ENCODE measurements at places on chromosomes 16 and 17.

- DNase-seq, result no peak
Observed at GRCh38 chr17:40301315-40301714, 7.7 kb upstream of the RARA start.

DNA sequence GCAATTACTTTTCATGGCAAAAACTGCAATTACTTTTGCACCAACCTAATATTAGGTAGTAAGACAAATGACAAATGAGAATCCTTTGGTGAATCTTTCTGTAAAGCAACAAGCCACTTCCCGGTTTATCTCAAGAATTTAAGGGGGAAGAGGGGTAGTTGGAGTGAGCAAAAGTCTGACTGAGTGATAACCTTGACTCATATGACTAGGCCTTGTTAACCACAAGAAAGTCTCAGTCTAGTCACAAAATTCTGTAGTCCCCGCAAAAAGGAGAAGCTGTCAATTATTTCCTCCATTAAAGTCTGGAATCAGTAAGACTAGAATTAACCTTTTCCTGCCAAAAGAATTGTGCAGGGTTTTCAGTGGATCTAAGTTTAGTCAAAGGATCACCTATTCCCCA is 72.2 kb upstream of the GNAO1 start:
- no peak for DNase-seq

DNA sequence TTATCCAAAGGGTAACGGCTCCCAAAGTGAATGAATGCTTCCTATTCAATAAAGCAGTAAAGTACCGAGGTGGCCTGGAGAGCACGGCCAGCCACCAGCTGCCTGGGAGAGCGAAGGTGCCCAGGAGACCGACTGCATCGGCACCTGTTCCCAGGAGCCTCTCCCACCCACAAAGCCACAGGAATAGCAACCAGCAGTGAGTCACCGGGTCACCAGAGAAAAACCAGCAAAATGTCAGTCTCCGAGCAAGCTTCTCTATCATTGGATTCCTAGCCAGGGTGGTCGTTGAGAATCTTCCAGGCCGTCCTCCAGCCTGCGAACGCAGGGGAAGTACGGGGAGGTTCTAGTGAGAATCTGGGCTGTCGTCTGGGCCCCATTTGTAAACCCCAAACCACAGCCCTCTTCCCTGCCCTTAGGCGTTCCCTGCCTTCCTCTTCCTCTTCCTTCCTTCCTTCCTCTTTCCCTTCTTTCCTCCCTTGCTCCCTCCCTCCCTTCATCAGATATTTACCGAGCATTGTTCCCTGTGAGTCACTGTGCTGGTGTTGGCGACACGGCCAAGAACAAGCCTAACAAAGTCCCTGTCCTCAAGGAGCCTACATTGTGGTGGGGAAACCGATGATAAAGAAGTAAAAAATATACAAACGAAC is 114.6 kb downstream of the SLC39A11 start:
- no peak for DNase-seq

DNA sequence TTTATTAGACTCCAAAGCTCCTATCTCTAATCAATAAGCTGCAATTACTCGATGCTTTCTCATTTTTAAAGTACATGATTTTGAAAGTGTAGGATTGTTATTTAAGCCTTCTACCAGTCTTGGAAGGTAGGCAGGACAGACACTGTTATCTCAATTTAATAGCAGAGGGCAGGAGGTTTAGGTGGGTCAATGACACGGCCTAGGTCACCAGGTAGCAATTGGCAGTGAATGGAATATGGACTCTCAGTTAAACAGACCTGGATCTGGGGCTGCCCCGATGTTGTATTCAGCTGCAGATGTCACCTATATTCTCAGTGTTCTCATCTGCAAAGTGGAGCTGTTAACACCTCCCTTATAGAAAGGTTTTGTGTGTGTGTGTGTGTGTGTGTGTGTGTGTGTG is 124.4 kb upstream of the ANKFN1 start:
- no peak for DNase-seq

GRCh38 chr16:86671486-86672178 is 93.3 kb downstream of the FOXL1 start:
- DNase-seq, result no peak

- no peak for DNase-seq
Observed at GRCh38 chr17:15238057-15238456, 27.1 kb downstream of the PMP22 start.

- no peak for DNase-seq
Observed at GRCh38 chr17:64648234-64648633, 13.9 kb downstream of the SMURF2 start.

DNA sequence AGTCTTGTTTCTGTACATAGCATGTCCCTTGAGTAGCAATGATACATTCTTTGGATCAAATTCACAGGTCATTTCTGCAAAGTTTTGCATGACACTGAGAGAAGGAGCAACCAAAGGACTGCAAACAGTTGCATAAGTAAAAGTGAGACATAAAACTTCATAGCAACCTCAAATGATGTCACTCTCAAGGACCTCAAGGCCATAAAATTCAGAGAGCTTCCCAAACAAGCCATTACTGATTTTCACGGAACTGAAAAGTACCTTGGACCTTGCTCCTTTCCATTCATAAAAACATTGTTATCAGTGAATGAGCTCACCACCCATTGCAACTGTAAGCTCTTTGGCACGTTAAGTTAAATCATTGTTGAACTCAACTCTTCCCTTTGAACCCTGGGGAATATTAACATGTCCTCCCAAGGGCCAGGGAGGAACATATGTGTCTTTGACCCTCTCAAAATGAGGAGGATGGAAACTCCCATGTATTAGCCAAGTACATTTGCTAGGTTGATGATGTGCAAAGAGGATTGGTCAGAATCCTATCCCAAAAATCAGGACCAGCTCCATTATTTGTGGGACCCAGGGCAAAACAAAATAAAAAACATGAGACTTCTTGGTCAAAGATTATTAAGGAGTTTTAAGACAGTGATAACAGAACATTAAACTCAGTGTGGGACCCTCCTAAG is 275.0 kb upstream of the DYNLRB2 start:
- DNase-seq, result no peak

GRCh38 chr17:33266611-33267010 is 26.5 kb downstream of the ASIC2 start:
- no peak for DNase-seq

- DNase-seq, result no peak
Observed at GRCh38 chr17:624341-624860, 90.2 kb downstream of the VPS53 start.

GRCh38 chr16:17397499-17397891 is 73.3 kb downstream of the XYLT1 start:
- no peak for DNase-seq

DNA sequence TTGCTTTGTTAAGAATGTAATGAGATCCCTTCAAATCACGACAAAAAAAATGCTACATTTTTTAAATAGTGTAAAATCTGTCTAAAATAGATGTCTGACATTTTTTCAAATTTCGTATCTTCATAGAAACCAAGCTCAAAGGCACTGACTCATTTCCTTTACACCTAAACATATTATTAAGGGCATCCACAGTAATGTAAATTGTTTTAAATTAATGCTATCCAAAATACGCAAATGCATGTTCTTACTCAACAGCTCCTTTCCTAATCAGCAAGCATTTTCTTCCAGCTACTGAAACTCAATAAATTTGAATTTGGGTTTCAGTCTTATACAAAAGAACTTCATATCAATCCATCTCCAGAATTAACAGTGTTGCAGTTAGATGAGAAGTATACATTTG is 4.3 kb downstream of the C16orf87 start:
- DNase-seq, result no peak

GRCh38 chr17:17599965-17600364 is 8.5 kb upstream of the PEMT start:
- DNase-seq, result no peak

- DNase-seq, result no peak
Observed at GRCh38 chr17:15912416-15912955, 32.4 kb upstream of the ADORA2B start.

DNA sequence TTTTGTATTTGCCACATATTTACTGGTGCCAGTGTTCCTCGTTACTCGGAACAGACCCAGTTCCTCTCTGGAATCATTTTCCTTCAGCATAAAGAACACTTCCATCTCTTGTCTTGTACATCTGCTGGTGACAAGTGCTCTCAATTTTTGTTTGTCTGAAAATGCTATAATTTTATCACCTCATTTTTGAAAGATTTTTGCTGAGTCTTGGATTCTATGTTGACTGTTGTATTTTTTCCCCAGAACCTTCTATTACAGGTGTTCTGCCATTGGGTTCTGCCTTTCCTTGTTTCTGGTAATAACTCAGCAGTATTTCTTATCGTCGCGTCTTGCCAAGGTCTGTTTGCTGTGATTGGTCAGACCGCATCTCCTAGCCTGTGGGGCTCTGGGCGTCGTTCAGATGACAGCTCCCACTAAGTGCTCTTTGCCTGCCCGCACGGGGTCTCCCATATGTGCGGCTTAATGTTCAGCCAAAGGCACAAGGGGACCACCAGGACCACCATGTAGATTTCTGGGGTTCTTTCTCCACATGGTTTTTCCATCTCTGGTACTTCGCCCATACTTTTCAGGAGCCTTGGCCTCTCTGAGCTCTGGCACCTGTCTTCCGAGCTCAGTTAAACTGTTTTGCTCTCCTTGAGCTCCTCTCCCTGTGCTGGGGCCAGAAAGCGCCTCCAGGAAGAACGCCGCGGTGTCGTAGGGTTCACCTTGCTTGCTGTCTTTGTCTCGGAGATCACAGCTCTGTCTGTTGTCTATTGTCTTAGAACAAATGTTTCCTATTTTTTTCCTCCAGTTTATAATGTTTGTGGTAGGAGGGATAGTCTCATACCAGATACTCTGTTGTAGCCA is 80.0 kb downstream of the METRNL start:
- DNase-seq, result no peak

GRCh38 chr17:77287432-77288068 is 146.8 kb downstream of the SEC14L1 start:
- peak; percentile 47 for DNase-seq

- no peak for DNase-seq
Observed at GRCh38 chr16:67544329-67544841, 15.8 kb downstream of the RIPOR1 start.

DNA sequence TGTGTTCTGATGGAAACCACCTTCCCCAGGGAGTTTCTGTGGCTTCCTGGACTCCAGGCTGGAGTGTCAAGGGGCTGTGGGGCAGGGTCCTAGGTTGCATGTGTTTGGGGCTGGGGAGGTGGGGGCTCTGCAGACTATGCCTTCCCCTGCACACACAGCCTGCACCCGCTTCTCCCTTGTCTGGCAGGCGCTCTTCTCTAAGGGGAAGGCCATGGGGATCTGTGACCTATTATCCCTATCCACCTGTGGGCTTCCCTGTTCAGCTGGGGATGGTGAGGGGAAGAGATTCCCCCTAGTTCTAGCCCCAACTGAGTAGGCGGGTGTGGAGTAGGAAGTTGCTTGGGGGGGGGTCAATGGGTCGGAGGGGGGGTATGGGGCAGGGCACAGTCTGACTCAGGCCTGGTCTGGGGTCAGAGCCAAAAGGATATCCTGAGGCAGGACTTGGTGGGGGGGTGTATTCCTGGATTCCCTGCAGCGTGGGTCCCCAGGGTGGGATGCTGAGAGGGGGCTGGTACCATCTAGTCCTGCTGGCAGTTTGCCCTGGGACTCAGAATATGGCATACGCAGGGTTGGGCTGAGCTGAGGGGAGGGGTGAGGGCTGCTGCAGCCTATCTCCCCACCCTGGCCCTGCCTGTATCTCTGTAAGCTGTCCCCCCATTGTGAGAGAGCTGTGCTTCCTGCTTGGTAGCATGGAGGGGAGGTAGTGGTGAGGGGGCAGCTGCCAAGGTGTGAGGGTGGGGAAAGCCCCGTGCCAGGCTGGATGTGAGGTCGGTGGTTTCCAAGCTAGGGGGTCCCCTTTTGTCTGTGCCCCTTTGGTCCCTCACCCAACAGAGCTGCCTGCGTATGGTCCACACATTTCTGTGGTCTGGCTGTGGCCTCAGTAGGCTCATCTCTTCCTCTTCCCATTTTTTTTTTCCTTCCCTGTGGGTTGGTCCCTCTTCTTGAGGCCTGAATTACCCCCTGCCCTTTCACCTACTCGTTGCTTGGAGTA is 14.7 kb downstream of the RARA start:
- DNase-seq, result no peak

DNA sequence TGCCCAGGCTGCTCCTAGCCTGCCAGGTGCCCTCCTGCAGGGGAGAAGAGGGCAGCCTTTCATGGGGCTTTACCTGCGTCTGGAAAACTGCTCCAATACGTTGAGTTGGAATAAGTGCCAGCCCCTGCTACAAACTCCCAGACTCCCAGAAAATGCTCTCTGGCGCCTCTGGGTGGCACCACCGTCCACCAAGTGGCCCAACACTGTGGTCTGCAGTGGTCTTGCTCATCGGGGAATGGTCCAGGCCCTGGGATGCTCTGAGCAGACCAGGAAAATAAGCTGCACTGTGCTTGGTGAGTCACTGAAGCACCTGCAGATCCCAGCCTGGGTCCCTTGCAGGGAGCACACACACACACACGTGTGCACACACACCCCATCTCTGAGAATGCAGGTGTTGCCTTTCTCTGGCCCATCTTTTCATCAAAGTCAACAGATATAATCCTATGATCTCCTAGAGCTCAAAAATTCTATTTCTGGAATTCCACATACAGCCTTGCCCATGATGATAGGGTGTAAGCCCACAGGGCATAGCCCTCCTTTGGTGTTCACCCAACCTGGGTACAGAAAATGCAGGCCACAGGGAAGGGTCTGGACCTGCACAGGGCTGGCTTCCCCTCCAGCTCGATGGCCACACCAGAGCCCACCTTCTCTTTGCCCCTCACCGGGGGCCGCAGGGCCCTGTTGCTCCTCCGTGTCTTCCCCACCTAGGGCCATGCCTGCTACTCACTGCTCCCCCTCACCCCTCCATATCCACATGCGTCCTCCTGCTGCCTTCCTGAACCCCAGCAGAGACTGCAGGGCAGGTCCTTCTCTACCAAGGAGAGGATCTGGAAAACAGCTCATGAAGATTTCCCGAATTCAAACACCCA is 20.5 kb downstream of the CDIP1 start:
- DNase-seq, result no peak

- DNase-seq, result no peak
Observed at GRCh38 chr16:3282103-3282729, 1.1 kb upstream of the ZNF263 start.

GRCh38 chr17:37239690-37240334 is 136.0 kb upstream of the C17orf78 start:
- DNase-seq, result no peak

Measured in BJ (cell line).